Fibroblast of upper back skin (primary cell): ENCODE measurements at places on chromosomes 5 and 9.

GRCh38 chr5:123193176-123193575 is 104.1 kb downstream of the PRDM6 start:
- DNase-seq, result no peak

DNA sequence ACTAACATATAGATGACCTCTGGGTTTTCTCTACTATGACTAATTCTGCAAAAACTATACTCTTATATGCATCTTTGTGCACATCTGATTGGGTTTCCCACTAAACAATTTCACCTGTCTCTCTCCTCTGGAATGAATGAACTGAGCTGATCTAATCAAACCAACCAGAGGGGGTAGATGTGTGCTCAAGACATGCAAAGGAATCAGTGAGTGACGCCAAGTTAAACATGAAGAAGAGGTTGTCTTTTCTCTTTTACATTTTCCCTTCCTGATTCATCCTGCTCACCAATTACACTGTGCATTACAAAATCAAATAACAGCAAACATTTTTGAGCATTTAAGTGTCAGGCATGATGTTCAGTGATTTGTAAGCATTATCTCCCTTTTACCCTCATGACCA is 29.6 kb upstream of the GRXCR2 start:
- peak; percentile 38 for DNase-seq

- DNase-seq, result peak; percentile 88
These were observed 17.5 kb upstream of the NREP start for GRCh38 chr5:111774525-111774924.

DNA sequence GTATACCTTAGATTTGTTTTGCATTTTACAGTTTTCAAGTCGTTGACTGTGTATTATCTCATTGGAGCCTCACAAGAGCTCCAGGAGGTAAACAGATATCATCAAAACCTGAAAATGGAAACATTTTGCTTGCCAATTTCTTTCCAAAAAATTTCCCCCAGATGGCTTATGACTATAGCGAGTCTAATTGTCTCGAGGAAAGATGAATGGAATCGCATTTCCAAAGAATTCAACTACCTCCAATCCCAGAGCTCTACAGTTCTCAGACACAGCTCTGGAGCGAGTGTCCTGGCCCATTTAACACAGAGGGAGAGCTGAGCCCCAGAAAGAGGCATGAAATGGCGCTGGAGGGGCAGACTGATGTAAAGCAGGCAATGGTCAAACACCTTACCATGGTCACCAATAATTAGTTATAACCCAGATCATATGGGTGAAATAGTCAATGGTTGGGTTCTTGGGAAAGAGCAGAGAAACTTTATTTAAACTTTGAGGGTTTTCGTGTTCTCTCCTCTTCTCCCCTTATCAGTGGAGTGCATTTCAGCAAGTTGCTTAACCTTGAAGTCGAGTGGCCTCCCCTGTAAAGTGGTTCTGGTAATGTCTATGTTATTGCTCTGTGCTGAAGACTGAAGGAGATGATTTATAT is 168.2 kb downstream of the ZDHHC21 start:
- DNase-seq, result no peak

- DNase-seq, result no peak
These were observed 3.2 kb downstream of the PIP5KL1 start for GRCh38 chr9:127927201-127927987.

GRCh38 chr9:6641561-6641960 is 4.0 kb downstream of the GLDC start:
- DNase-seq, result no peak

DNA sequence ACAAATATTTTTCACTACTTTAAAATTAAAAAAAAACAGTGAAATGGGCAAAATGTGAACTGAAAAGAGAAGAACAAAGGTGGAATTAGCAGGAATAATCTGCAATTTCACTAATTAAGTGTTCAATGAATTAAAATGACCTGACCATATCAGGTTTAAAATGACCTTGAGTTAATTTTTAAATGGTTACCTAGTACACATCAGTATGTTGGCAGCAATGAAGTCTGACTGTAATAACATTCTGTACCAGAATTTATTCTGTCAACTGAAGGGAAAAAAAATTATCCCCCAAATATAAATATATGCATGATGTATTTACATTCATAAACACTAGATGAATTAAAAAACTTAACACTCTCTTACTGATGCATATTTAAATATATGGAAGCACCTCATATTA is 165.6 kb downstream of the RFX3 start:
- DNase-seq, result no peak

DNA sequence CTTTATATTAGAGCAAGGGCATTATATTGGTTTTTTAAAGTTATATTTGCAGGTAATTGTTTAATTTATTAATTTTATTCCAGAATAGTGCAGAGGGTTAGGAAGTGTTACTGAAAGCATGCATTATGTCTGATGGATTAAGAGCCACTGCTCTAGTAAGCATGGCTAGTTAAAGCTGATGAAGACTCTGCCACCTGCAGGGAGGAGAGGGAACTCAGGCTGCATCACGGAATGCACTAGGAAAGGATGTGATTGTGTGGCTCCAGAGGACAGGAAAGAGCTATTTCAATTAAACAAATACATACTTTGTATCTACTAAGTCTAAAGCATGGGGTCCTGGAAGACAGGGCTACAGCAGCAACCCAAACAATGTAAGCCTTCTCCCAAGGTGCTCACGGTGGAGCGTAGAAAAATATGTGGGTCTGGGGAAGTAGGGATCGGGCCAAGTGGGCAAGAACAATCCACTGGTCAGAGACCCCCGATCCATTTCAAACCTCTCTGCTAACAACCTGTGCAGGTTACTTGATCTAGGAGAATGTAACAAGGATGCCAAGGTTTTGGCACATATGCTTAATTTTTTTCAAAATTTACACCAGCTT is 15.3 kb upstream of the GRXCR2 start:
- DNase-seq, result peak; percentile 55

DNA sequence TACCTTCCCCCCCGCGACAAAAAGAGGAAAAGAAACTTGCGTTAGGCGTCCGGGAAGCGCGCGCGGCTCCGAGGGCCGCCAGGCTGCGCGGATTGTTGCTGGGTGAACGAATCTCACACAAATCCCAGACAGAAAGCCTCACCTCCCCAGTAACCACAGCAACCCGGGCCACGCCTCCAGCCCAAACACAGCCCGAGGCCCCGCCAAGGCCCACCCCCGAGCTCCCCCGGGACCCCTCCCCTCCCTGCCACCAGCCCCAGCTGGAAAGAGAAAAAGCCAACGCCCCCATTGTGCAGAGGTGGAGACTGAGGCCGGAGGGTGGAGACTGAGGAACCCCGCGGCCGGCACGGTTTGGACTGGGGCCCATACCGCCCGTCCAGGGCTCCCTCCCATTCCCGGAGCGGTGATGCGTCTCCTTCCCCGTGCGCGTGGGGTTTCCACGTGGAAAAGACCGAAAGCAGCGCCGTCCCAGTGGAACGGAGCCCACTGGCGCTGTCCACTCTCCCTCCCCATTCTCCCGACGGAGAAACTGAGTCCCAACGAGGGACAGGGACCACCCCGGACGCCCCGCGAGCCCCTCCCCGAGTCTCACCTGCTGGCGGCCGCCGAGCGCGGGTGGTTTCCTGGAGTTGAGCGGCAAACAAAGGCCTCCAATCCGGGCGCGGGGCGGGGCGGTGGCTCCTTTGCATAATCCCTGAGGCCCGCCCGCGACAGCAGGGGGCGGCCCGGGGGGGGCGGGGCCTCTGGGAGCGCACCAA is 10.2 kb upstream of the AKNA start:
- DNase-seq, result peak; percentile 95

DNA sequence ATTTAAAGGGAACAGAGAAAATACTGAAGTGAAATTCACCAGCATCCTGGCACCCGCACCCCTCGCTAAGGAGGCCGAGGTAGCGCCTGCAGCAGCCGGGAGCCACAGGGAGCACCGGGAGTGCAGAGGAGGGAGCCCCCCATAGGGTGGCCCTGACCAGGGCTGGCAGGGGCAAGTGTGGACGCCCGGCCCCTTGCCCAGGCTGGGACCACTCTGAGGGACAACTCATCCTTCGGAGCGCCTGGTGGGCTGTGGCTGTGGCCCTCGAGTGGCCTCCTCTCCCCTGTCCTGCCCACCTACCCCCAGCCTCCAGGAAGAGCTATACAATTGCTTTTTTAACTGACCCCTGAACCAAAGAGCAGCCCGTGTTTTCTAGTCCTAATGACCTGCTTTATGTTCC is 47.0 kb downstream of the PLEKHG4B start:
- DNase-seq, result no peak

GRCh38 chr9:31848505-31849285 is 535.7 kb upstream of the ACO1 start:
- no peak for DNase-seq

- no peak for DNase-seq
These were observed at the start of gene NFIB for GRCh38 chr9:14313951-14314423. TSS of gene NFIB (minus strand) at chr9:14314141. CDS start at chr9:14313511, 630 bp downstream.

GRCh38 chr5:96509316-96509715 is 76.3 kb upstream of the PCSK1 start:
- DNase-seq, result peak; percentile 52

GRCh38 chr5:153674356-153674755 is 183.9 kb downstream of the GRIA1 start:
- DNase-seq, result no peak

GRCh38 chr5:18098691-18099090 is 464.4 kb downstream of the TAF11L14 start:
- DNase-seq, result no peak

GRCh38 chr5:43042176-43042625 is 2.1 kb upstream of the ANXA2R start:
- DNase-seq, result no peak

DNA sequence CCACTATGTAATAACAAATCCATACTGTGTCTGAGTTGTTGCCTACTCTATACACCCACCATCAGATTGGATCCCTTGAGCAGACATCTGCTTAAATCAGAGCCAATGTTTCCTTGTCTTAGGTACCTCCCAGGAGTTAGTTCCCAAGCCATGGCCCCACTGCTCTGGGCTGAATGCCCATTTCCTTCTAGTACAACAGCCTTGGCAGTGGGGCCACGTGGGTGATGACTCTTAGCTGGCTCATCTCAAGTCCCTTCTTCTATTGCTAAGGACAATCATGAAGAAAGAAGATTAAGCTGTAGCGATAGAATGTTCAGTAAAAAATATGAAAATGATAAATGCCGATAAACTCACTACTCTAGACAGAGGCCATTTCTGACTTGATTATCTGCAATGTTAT is 16.6 kb downstream of the PTGR1 start:
- peak; percentile 21 for DNase-seq

GRCh38 chr5:126599499-126599898 is 1.2 kb upstream of the PHAX start:
- no peak for DNase-seq

DNA sequence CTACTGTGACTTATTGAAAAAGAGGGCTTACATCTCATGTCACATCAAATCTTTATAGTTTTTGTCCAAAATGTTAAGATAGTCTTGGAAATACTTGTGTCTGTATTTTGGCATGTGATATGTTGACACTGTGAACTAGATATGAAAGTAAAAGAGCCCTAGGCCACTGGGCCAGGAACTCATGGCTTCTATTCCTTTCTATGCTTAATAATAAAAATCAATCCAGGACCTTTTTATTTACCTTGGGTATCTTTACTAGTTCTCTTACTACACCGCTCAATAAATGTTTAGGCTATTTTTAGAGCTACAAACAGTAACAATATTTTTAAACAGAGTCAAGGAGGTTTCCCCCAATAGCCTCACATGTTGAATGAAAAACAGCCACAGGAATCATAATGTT is 348.6 kb upstream of the SLC24A2 start:
- DNase-seq, result no peak

DNA sequence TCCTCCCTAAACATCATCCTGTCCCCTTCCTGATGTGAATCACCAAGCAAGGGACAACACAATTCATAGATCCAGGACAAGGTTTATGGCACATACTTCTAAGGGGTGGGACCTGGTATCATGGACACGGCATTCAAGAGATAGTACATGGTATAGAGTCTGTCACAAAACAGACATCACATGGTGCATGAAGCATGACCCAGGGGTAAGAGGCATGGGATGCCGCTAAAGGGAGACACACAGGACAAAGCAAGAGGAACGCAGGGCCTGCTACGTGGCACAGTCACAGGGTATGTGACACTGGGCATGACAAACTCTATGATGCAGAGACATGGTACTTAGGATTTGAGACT is 20.7 kb downstream of the GSN start:
- no peak for DNase-seq

DNA sequence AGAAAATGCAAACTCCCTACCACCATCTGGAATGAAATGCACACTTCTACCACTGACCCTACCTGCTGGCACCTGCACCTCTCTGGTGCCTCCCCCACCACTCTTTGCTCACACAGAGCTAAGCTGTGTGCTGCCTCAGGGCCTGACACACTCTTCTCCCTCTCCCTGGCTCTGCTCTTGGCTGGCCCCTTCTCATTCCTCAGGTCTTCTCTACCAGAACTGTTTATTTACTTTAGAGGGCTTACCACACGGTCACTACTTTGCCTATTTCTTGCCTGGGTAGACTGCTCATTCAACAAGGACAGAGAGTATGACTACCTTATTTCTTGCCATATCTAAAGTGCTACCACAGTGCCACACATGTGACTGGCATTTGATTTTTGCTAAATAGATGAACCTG is 3.3 kb downstream of the REEP5 start:
- DNase-seq, result no peak

DNA sequence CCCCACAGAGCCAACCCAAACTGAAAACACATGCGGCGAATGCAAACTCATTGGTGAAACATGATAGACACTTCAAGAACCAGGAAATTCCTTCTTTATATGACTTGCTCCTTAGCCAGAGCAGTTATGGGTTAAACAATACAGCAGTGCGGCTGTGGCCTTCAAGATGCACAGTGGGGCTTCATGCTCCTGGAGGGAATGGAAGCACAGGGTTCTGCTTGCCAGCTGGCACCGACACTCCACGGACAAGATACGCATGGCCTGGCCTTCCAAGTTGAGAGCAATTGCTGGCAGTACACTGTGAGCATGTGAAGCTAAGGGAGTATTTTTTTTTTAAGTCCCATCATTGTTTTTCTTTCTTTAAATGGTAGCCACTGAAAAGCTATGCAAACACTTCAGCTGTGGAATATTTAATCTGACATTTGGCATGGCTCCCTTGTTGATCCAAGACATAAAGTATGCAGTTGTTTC is 451.6 kb upstream of the CD180 start:
- DNase-seq, result peak; percentile 96

- DNase-seq, result no peak
These were observed 139.8 kb downstream of the COL23A1 start for GRCh38 chr5:178450121-178451028.

- peak; percentile 38 for DNase-seq
These were observed 2.1 kb downstream of the CA9 start for GRCh38 chr9:35675732-35676392.
